Right atrium auricular region (tissue), 2 donors: ENCODE measurements at places on chromosomes 3 and 15. TPM values are rescaled to one million over a fixed set of nuclear protein-coding genes. Genes with fewer than 3 reads are reported as not detected.

DNA sequence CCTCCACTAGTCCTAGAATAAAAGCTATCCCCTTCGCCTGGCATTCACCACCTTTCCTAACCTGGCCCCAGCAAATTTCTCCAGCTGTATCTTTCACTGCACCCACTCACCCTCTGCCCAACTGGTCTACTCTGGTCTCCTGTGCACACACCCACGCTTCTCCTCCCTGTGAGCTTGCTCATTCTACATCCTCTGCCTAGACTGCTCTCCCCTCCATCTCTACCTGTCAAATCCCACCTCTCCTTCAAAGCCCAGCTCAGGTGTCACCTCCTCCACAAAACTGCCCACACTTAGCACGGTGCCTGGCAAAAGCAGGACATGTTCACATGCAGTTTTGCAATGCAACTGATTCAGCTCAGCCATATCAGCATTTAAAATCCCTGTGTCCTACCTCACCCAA is 45.8 kb upstream of the NTRK3 start:
- DNase-seq, result no peak
- H3K27ac ChIP-seq, result no peak overlapping the region
- H3K4me3 ChIP-seq, result no peak overlapping the region
- no peaks in the 10 kb centered on the region for H3K27me3 ChIP-seq
- no peaks in the 10 kb centered on the region for H3K36me3 ChIP-seq
- no peaks in the 10 kb centered on the region for H3K4me1 ChIP-seq

DNA sequence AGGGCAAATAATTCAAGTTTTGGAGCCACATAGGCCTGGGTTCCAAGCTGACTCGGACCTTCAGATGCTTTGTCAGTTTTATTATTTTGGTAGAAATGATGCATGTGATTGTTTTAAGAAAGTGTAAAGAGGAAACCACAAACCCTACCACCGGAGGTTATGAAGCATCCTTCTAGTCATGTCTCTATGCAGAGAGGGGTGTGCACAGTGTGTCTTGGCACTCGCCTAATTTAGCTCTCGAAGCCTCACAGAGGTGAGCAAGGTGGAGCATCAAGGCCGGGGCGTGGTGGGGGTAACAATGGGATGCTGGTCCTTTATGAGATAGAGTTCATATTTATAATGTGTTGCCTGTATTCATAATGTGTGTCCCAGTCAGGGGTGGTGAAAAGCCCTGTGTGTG is 63.7 kb upstream of the SMAD6 start:
- no peak overlapping the region for H3K27ac ChIP-seq
- H3K27me3 ChIP-seq, result no peaks in the 10 kb centered on the region
- no peak overlapping the region for H3K4me3 ChIP-seq
- no peak for DNase-seq

GRCh38 chr15:67786646-67787045 is 38.7 kb upstream of the SKOR1 start:
- H3K4me3 ChIP-seq, result no peak overlapping the region
- H3K27me3 ChIP-seq, result no peaks in the 10 kb centered on the region
- no peak for DNase-seq

GRCh38 chr3:13927295-13927694 is 47.4 kb upstream of the WNT7A start:
- DNase-seq, result no peak
- no peaks in the 10 kb centered on the region for H3K27me3 ChIP-seq
- H3K36me3 ChIP-seq, result no peaks in the 10 kb centered on the region
- no peak overlapping the region for H3K27ac ChIP-seq
- H3K4me3 ChIP-seq, result no peak overlapping the region

- H3K36me3 ChIP-seq, result no peaks in the 10 kb centered on the region
- no peaks in the 10 kb centered on the region for H3K27me3 ChIP-seq
- DNase-seq, result no peak
- H3K4me1 ChIP-seq, result no peaks in the 10 kb centered on the region
Observed at GRCh38 chr3:150503402-150504099, 42.7 kb downstream of the SERP1 start.

GRCh38 chr3:192130534-192131132 is 596.7 kb downstream of the FGF12 start:
- no peaks in the 10 kb centered on the region for H3K27me3 ChIP-seq
- no peak overlapping the region for H3K4me3 ChIP-seq
- DNase-seq, result peak; percentile 62

DNA sequence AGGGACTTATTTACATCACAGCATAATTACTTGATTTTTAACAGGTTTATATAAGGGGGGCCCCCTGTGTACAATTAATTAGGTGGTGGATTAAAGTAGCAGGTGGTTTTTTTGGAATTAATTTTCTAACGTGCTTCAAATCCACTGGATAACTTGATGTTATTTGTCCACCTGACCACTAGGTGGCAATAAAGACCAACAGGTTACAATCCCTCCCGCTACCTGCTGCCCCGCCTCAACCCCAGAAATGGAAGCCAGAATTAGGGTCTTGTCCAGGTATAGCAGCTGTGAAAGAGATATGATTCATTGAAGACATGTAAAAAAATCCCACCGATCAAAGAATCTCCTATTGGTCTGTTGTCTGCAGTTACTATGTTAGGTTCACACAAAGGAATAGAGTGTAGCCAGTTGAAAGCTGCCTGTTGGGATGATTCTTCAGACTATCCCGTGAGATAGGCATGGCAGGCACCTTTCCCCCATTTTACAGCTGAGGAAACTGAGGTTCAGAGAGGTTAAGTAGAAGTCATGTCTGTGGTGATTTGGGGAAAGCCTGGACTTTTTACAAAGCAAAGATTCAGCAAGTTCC is 44.0 kb downstream of the MFSD1 start:
- no peaks in the 10 kb centered on the region for H3K36me3 ChIP-seq
- no peak overlapping the region for H3K27ac ChIP-seq
- no peaks in the 10 kb centered on the region for H3K4me1 ChIP-seq

DNA sequence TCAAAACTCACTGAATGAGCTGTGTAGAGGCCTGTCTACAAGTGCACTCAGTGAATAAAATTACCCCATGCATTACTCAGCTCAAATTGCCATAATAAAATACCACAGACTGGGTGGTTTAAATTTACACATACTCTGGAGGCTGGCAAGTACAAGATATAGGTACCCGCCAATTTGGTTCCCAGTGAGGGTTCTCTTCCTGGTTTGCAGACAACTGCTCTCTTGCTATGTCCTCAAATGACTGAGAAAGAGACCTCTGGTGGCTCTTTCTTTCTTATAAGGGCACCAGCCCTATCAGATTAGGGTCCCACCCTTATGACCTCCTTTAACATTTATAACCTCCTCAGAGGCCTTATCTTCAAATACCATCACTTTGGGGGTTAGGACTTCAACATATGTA is 237.0 kb downstream of the CPNE4 start:
- H3K4me1 ChIP-seq, result no peaks in the 10 kb centered on the region
- no peaks in the 10 kb centered on the region for H3K36me3 ChIP-seq
- no peak overlapping the region for H3K4me3 ChIP-seq
- DNase-seq, result no peak
- no peak overlapping the region for H3K27ac ChIP-seq

The MTFMT gene
- 25.9 TPM for total RNA-seq

DNA sequence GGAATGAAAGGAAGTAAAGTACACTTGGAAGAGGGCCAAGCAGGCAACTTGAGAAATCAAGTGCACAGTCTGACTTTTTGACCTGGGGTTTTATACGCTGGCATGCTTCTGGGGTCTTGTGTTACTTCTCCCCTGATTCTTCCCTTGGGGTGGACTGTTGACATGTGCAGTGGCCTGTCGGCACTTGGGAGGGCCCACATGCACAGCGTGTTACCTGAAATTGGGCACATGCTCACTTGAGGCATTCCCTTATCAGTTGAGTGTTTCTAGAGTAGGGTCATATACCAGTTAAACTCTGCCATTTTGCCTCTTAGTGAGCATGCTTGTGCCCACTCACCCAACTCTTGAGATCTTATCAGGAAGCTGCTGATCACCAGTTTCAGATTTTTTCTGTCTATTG is 329.1 kb upstream of the SOX2 start:
- H3K4me3 ChIP-seq, result no peak overlapping the region
- H3K27ac ChIP-seq, result no peak overlapping the region
- DNase-seq, result no peak
- H3K4me1 ChIP-seq, result no peaks in the 10 kb centered on the region
- H3K27me3 ChIP-seq, result no peaks in the 10 kb centered on the region

GRCh38 chr15:83474578-83474977 is 27.4 kb downstream of the SH3GL3 start:
- DNase-seq, result no peak
- no peaks in the 10 kb centered on the region for H3K27me3 ChIP-seq
- no peaks in the 10 kb centered on the region for H3K4me1 ChIP-seq
- no peaks in the 10 kb centered on the region for H3K36me3 ChIP-seq
- H3K27ac ChIP-seq, result no peak overlapping the region

GRCh38 chr3:160707187-160707794 is 30.3 kb downstream of the ARL14 start:
- no peak overlapping the region for H3K27ac ChIP-seq
- no peaks in the 10 kb centered on the region for H3K4me1 ChIP-seq
- no peak for DNase-seq
- H3K27me3 ChIP-seq, result no peaks in the 10 kb centered on the region
- H3K36me3 ChIP-seq, result no peaks in the 10 kb centered on the region

The KCNAB1 gene
- 3.2 TPM for total RNA-seq

DNA sequence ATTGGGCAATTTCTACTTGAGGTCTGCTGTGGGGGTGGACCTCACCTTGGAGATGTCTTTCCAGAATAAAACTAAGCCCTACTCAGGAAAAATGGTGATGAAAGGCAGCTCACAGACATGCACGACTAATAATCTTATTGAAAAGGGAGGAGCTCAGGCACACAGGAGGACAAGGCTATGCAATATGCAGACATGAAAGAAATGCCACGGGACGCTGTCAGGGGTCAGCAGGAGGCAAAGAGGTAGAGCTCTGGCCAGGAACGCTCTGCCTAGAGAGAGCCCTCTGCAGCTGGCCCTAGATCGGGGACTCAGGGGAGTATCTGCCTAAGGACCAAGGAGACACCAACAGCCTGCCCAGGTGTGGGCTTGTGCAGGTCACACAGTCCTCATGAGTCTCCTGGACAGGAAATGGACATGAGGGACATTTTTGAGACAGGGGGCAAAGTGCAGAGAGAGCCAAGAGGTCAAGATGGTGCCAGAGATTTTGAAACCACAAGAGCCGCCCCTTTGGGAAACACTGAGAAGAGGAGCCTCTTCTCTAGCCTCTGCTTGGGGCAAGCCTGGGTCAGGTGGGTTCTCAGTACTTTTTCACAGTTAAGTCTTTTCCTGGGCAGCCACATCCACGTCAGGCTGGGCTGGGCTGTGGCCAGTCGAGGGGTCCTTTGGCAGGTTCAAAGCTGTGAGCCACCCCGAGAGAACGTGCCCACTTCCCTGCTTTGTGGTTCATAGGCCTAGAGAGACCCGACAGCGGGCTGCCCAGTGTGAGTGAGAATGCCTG is 23.2 kb downstream of the EAF1 start:
- H3K36me3 ChIP-seq, result peaks cover 5% of the 10 kb centered on the region
- H3K27me3 ChIP-seq, result no peaks in the 10 kb centered on the region
- H3K4me3 ChIP-seq, result no peak overlapping the region
- no peaks in the 10 kb centered on the region for H3K4me1 ChIP-seq
- no peak overlapping the region for H3K27ac ChIP-seq

DNA sequence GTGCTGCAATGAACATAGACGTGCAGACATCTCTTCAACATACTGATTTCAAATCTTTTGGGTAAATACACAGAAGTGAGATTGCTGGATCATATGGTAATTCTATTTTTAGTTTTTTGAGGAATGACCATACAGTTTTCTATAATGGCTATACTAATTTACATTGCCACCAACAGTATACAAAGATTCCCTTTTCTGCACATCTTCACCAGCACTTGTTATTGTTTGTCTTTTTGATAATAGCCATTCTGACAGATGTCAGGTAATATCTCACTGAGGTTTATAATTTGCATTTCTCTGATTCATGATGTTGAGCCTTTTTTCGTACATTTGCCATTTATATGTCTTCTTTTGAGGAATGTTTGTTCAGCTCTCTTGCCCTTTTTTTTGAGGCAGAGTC is 30.5 kb downstream of the TOPAZ1 start:
- DNase-seq, result no peak
- H3K36me3 ChIP-seq, result no peaks in the 10 kb centered on the region
- H3K4me1 ChIP-seq, result no peaks in the 10 kb centered on the region

GRCh38 chr15:62770111-62770660 is 272.4 kb upstream of the TPM1 start:
- H3K27me3 ChIP-seq, result no peaks in the 10 kb centered on the region
- no peak overlapping the region for H3K27ac ChIP-seq
- H3K4me1 ChIP-seq, result no peaks in the 10 kb centered on the region
- H3K4me3 ChIP-seq, result no peak overlapping the region

The AQP9 gene
- 2.9 TPM for total RNA-seq

The AADAC gene
- 0.39 TPM for total RNA-seq

The GHSR gene
- not detected for total RNA-seq

GRCh38 chr3:125280668-125281361 is 68.3 kb upstream of the SLC12A8 start:
- H3K4me3 ChIP-seq, result no peak overlapping the region
- peaks cover 11% of the 10 kb centered on the region for H3K36me3 ChIP-seq
- DNase-seq, result no peak
- no peak overlapping the region for H3K27ac ChIP-seq
- peaks cover 14% of the 10 kb centered on the region for H3K4me1 ChIP-seq
- no peaks in the 10 kb centered on the region for H3K27me3 ChIP-seq

GRCh38 chr3:104892044-104892443 is 474.7 kb upstream of the ALCAM start:
- no peak overlapping the region for H3K27ac ChIP-seq
- H3K4me3 ChIP-seq, result no peak overlapping the region
- no peaks in the 10 kb centered on the region for H3K36me3 ChIP-seq
- H3K4me1 ChIP-seq, result no peaks in the 10 kb centered on the region
- DNase-seq, result no peak

DNA sequence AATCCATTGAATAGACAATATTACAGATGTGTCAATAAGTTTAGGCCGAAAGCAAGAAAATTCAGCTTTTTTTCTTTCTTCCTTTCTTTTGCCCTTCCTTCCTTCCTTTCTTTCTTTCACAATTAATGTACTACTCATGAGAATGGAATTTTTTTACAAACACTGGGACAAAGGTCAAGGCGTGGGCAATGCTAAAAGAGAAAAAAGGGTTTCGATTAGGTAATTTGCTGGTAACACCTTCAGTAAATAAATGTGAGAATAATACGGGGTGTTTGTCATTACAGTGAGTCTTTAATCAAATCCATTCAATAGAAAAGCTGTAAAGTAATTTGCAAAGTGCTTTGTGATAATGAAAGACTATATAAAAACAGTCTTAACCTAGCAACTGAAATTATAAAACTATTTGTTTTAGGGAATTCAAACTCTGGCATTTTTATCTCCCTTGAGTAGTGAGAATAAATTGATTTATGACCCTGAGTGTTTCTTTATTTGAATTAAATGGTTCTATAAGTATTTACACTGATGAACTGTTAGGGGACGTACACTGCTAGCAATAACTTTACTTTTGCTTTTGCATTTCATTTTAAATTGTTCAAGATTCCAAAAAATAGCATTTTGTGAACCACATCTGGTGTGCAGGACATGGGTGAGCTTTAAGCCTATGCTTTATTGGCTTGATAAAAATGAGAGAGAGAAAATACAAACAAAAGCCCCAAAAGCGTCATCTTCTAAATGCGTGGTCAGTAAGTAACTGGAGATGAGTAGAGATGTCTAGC is 104.2 kb upstream of the THRB start:
- no peaks in the 10 kb centered on the region for H3K4me1 ChIP-seq
- no peaks in the 10 kb centered on the region for H3K27me3 ChIP-seq
- H3K4me3 ChIP-seq, result no peak overlapping the region
- no peak overlapping the region for H3K27ac ChIP-seq
- DNase-seq, result no peak
